Nephron progenitor cell (in vitro differentiated cells): ENCODE measurements at places on chromosomes 4 and X.

DNA sequence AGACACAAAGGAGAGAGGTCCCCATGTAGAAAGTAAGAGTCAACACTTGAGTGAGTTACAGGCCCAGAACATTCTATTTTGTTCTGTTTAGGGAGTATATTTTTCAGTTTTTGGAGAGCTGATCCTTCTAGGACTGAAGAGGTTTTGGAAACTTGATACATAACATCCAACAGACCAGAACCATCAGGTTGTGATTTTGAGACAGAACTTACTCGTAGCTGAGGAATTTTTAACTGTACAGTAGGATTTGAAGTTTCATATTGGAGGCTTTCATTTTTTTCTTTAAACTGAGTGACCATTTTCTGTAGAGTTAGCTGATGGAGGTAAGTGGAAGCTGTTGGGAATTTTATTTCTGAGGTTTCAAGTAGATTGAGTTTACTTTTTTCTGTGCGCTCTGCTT, 73.3 kb downstream of the NCAPG start:
- H3K4me3 ChIP-seq = no peak overlapping the region
- DNase-seq = no peak
- peaks cover 6% of the 10 kb centered on the region for H3K4me1 ChIP-seq
- peaks cover 12% of the 10 kb centered on the region for H3K36me3 ChIP-seq
- H3K27me3 ChIP-seq = no peaks in the 10 kb centered on the region

DNA sequence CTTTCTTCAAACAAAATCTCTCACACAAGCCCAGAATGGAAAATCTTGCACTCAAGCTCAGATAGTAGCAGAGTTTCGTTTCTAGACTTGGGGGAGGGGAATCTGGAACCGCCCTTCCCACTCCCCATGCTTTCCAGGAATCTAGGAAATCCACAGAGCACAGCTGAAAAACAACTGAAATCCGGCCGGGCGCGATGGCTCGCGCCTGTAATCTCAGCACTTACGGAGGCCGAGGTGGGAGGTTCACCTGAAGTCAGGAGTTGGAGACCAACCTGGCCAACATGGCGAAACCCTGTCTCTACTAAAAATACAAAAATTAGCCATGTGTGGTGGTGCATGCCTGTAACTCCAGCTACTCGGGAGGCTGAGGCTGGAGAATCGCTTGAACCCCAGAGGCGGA, 127.3 kb upstream of the SLC34A2 start:
- peaks cover 12% of the 10 kb centered on the region for H3K27me3 ChIP-seq
- DNase-seq = no peak
- peaks cover 21% of the 10 kb centered on the region for H3K4me1 ChIP-seq
- H3K36me3 ChIP-seq = no peaks in the 10 kb centered on the region

- H3K4me1 ChIP-seq = peaks cover 8% of the 10 kb centered on the region
- H3K27me3 ChIP-seq = no peaks in the 10 kb centered on the region
- no peak overlapping the region for H3K4me3 ChIP-seq
- no peaks in the 10 kb centered on the region for H3K36me3 ChIP-seq
- no peak overlapping the region for H3K27ac ChIP-seq
Measured at GRCh38 chrX:148942754-148943153, 442.3 kb downstream of the AFF2 start.

- peaks cover 5% of the 10 kb centered on the region for H3K4me1 ChIP-seq
- H3K4me3 ChIP-seq = no peak overlapping the region
- DNase-seq = no peak
Measured at GRCh38 chr4:26179316-26179760, 141.5 kb upstream of the RBPJ start.

DNA sequence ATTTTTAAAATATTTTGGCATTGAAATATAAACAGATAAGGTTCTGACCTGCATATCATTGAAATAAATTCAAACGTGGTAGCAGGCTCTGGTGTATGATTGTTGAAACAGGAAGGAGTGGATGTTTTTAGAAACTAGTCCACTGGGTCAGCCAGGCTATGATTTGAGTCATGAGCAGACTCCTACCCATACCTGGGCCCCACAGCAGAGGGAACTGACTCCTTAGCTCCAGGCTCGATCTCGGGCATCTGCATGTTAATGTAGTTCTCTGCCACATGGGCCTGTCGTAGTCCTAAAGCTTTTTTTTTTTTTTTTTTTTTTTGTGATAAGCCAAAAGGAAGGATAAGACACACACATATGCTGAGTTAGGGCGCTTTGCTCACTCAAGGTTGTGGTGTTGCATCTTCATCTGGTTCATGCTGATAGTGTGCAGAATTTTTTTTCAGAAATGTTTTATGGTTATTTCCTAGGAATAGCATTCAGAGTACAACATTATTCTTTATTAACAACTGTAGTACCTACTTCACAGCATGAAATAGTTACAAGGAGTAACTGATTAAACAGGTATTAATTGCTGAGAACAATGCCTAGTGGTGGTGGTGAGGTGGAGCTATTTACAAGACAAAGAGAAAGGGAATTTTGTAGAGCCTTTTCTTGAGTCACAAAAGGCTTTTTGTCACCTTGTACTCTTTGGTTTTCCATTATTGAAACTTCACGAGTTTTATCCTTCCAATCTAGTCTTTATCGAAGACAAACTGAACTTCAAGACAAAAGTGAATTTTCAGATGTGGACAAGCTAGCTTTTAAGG, 27.3 kb downstream of the OFD1 start:
- H3K27me3 ChIP-seq = no peaks in the 10 kb centered on the region
- H3K4me1 ChIP-seq = peaks cover 7% of the 10 kb centered on the region
- H3K36me3 ChIP-seq = peaks cover 31% of the 10 kb centered on the region
- H3K27ac ChIP-seq = no peak overlapping the region
- no peak overlapping the region for H3K4me3 ChIP-seq
- DNase-seq = no peak

- DNase-seq = no peak
- H3K27me3 ChIP-seq = peaks cover 24% of the 10 kb centered on the region
- H3K4me1 ChIP-seq = peaks cover 36% of the 10 kb centered on the region
- peaks cover 29% of the 10 kb centered on the region for H3K36me3 ChIP-seq
- peak overlapping the region; percentile 94 for H3K4me3 ChIP-seq
Measured at GRCh38 chr4:52036886-52037530, 1.1 kb downstream of the SGCB start.

DNA sequence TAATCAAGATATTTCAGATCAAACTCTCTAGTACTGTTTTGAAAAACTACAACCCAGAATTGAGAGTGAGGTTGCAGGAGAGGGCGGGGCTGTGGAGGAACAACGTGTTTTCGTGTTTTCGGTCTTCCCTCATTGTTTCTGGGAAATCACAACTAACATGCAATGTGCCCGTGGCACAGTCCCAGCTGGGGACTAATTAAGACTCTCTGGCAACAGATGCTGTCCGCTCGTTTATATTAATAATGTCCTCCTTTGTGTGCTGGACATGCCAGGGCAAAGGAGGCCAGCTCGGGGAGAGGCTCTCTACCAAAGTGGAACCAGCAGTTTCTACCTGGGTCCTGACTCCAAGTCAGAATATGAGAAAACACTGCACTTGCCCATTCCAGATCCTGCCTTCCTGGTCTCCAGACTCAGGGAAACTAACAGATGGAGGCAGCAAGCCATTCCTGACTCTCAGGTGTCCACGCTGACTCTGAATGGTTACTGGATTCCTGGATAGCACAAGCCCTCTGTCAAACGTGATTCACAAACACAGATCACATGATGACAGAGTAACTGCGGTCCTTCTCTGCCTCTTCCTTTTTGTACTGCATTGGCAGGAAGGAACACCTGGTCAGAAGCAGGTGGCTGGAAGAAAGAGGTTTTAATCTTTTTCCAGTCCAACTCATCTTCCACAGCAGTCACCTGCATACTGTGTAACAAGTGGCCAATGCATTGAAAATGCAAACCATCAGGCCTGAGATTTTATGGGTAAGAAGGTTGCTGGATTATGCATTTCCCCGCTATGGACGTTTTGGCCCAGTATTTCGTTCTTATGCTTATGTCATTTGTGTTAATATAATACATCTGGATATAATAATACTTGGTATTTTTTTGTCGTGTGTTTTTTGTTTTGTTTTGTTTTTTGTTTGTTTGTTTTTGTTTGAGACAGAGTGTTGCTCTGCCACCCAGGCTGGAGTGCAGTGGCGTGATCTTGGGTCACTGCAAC, 65.0 kb downstream of the COQ2 start:
- peaks cover 9% of the 10 kb centered on the region for H3K4me1 ChIP-seq
- H3K27ac ChIP-seq = peak overlapping the region; percentile 61
- H3K27me3 ChIP-seq = peaks cover 4% of the 10 kb centered on the region
- no peaks in the 10 kb centered on the region for H3K36me3 ChIP-seq

GRCh38 chr4:4820261-4820660, 39.2 kb upstream of the MSX1 start:
- no peak overlapping the region for H3K4me3 ChIP-seq
- H3K27me3 ChIP-seq = peaks cover 28% of the 10 kb centered on the region
- peak; percentile 50 for DNase-seq
- H3K36me3 ChIP-seq = peaks cover 37% of the 10 kb centered on the region

GRCh38 chrX:131816551-131817136, 206.5 kb upstream of the STK26 start:
- peaks cover 93% of the 10 kb centered on the region for H3K36me3 ChIP-seq
- H3K4me1 ChIP-seq = no peaks in the 10 kb centered on the region
- DNase-seq = no peak
- H3K27me3 ChIP-seq = peaks cover 3% of the 10 kb centered on the region
- no peak overlapping the region for H3K4me3 ChIP-seq
- H3K27ac ChIP-seq = no peak overlapping the region

GRCh38 chrX:128021566-128021965, 30.6 kb downstream of the ACTRT1 start:
- no peak overlapping the region for H3K4me3 ChIP-seq
- peaks cover under 1% of the 10 kb centered on the region for H3K4me1 ChIP-seq
- H3K27me3 ChIP-seq = no peaks in the 10 kb centered on the region
- DNase-seq = no peak
- H3K36me3 ChIP-seq = no peaks in the 10 kb centered on the region
- H3K27ac ChIP-seq = no peak overlapping the region

GRCh38 chrX:11789809-11790208, 31.8 kb downstream of the MSL3 start:
- H3K27me3 ChIP-seq = peaks cover 6% of the 10 kb centered on the region
- H3K4me1 ChIP-seq = no peaks in the 10 kb centered on the region
- H3K36me3 ChIP-seq = no peaks in the 10 kb centered on the region
- DNase-seq = no peak
- H3K4me3 ChIP-seq = no peak overlapping the region

DNA sequence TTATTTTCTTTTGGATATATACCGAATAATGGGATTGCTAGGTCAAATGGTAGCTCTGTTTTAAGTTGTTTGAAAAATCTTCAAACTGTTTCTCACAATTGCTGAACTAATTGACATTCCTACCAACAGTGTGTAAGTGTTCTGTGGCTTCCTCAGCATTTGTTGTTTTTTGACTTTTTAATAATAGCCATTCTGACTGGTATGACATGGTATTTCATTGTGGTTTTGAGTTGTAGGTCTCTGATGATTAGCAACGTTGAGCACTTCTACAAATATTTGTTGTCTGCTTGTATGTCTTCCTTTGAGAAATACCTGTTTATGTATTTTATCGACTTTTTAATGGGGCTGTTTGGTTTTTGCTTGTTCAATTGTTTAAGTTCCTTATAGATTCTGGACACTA, 680.1 kb upstream of the GRIA3 start:
- H3K4me1 ChIP-seq = no peaks in the 10 kb centered on the region
- no peaks in the 10 kb centered on the region for H3K27me3 ChIP-seq
- no peak overlapping the region for H3K27ac ChIP-seq
- no peak overlapping the region for H3K4me3 ChIP-seq
- DNase-seq = no peak

GRCh38 chr4:81506731-81507130, 35.0 kb upstream of the RASGEF1B start:
- no peak for DNase-seq
- H3K27ac ChIP-seq = peak overlapping the region; percentile 31
- peaks cover 70% of the 10 kb centered on the region for H3K4me1 ChIP-seq
- no peaks in the 10 kb centered on the region for H3K27me3 ChIP-seq
- H3K4me3 ChIP-seq = no peak overlapping the region

DNA sequence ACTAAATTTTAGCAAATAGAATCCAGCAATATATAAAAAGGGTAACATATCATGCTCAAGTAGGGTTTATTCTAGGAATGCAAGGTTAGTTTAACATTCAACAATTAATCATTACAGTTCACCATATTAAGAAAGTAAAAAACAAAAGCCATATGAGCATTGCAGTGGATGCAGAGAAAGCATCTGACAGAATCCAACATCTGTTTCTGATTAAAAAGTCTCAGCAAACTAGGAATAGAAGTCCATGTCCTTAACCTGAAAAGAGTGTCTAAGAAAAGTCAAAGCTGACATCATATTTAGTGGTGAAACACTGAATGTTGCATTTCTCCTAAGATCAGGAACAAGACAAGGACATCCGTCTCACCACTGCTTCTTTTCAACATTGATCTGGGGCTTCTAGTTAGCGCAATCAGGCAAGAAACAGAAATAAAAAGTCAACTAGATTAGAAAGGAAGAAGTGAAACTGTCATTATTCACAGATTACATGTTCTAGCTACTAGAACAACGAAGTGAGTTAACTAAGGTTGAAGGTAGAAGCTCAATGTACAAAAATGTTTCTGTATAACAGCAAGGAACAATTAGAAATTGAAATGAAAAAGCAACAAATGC, 49.3 kb downstream of the MRPL1 start:
- H3K4me1 ChIP-seq = no peaks in the 10 kb centered on the region
- H3K4me3 ChIP-seq = no peak overlapping the region
- no peak overlapping the region for H3K27ac ChIP-seq
- no peak for DNase-seq
- peaks cover 56% of the 10 kb centered on the region for H3K36me3 ChIP-seq
- H3K27me3 ChIP-seq = no peaks in the 10 kb centered on the region

GRCh38 chr4:150826306-150826705, 188.8 kb downstream of the LRBA start:
- H3K36me3 ChIP-seq = peaks cover 60% of the 10 kb centered on the region
- no peak overlapping the region for H3K4me3 ChIP-seq
- no peaks in the 10 kb centered on the region for H3K4me1 ChIP-seq
- H3K27me3 ChIP-seq = no peaks in the 10 kb centered on the region
- peak overlapping the region; percentile 40 for H3K27ac ChIP-seq
- DNase-seq = no peak

GRCh38 chr4:171718069-171718468, 95.1 kb upstream of the GALNTL6 start:
- peaks cover 2% of the 10 kb centered on the region for H3K27me3 ChIP-seq
- H3K36me3 ChIP-seq = no peaks in the 10 kb centered on the region
- H3K4me3 ChIP-seq = no peak overlapping the region
- no peak overlapping the region for H3K27ac ChIP-seq
- H3K4me1 ChIP-seq = no peaks in the 10 kb centered on the region
